ENCODE measurements at places on chromosomes 3 and 15.

DNA sequence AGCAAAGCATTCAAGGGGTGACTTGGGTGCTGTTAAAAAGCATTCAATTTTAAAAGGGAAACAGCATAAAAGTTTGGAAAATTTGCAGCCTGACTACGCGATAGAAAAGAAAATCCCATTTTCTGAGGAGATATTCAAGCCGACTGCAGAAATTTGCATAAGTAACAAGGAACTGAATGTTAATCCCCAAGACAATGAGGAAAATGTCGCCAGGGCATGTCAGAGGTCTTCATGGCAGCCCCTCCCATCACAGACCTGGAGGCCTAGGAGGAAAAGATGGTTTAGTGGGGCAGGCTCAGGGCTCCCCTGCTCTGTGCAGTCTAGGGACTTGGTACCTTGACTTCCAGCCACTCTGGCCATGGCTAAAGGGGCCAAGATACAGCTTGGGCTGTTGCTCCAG, 93.1 kb downstream of the ISL2 start:
- DNase-seq, result no peak

- no peak for DNase-seq
Measured at GRCh38 chr15:73865904-73866303, 7.5 kb upstream of the TBC1D21 start.

DNA sequence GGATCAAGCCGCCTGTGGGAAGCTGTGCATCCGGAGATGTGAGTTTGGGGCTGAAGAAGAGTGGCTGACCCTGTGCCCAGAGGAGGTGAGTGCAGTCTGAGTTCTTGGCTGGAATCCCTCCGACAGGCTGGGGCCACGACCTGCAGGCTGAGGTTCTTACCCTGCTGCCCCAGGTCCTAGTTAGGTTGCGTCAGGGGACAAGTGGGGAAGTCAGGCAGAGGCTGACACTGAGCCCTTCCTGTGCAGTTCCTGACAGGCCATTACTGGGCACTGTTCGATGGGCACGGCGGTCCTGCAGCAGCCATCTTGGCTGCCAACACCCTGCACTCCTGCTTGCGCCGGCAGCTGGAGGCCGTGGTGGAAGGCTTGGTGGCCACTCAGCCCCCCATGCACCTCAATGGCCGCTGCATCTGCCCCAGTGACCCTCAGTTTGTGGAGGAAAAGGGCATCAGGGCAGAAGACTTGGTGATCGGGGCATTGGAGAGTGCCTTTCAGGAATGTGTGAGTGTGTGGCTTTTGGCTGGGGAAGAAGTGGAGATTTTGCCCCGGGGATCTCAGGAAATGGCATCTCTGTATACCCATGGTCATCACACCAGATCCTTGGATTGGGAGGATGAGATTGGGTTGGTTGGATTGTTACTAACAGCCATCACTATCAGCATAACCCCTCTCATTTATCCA, 1.3 kb downstream of the PPM1M start:
- no peak for DNase-seq

GRCh38 chr3:141383555-141384129, 15.3 kb downstream of the ZBTB38 start:
- DNase-seq, result no peak

GRCh38 chr3:178705925-178706324, 169.7 kb downstream of the KCNMB2 start:
- DNase-seq, result no peak

DNA sequence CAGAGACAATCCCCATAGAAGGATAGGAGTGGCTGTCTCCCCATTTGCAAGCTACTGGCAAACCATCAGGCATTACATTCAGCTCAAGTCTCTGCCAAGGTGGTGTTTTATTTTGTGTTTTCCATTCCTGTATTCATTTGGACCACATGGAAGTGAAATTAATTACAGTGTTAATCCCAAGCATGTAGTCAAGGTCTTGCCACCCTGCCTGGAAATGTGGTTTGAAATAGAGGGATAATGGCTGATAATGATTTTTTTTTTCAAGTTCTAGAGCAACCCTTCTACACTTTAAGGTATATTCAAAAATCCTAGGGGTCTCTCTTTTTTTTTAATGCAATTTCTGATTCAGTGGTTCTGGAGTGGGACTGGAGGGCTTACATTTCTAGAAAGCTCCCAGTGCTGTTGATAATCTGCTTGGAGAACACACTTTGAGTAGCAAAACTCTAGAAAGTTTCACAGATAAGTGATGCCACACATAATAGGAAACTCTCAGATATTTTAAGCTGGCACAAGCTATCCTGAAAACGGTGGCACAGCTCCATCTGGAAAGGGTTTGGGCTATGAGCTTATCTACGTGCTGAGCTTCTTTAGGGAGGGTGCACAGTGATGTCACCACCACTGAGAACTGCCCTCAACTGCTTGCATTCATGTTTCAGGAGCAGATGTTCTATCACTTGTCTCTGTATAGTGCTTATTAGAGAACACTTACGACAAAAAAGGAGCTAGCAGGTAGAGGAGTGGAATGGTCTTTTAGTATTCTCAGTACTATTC, 140.1 kb upstream of the IL12A start:
- DNase-seq, result no peak

All from hematopoietic multipotent progenitor cell treated with erythropoietin and hydrocortisone succinate and interleukin-3 and kit ligand, for 15 days (in vitro differentiated cells).